Effector CD4-positive, alpha-beta T cell (primary cell): ENCODE measurements at places on chromosomes 4 and X.

GRCh38 chr4:175539498-175539897, 272.6 kb downstream of the GPM6A start:
- DNase-seq: no peak

DNA sequence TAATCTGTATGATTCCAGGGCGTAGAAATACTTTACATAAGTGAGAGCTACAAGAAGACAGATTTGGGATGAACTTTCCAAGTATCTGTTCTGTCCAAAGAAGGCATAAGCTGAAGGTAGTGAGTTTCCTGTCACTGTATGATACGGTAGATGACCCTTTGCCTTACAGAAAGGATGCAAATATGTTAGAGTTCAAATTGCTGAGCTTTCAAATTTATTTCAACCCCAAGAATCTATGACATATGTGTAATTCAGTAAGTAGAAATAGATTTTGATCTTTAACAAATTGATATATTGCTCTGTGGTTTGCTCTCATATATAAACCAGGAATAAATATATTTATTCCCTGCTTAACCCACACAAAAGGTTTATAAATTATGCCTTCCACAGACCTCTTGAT, 16.5 kb downstream of the DIPK2B start:
- DNase-seq: no peak

DNA sequence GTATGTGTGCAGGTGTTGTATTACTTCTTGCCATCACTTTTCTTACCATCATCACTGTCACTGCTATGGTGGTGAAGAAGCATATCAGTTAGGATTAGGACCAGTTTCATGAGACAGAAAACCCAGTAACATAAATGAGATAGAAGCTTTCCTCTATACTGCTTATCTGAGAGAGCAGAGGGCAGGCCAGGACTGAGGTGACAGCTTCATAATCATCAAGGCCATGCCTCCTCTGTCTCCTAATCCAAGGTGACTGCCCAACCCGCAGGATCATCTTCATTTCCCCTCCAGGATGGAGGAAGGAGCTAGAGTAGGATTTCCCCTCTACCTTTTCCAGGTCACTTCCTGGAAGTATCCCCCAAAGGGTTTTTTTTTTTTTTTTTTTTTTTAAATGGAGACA, 35.4 kb downstream of the TMEM131L start:
- DNase-seq: no peak

- no peak for DNase-seq
Observed at GRCh38 chr4:121669163-121669550, 27.6 kb downstream of the ANXA5 start.

DNA sequence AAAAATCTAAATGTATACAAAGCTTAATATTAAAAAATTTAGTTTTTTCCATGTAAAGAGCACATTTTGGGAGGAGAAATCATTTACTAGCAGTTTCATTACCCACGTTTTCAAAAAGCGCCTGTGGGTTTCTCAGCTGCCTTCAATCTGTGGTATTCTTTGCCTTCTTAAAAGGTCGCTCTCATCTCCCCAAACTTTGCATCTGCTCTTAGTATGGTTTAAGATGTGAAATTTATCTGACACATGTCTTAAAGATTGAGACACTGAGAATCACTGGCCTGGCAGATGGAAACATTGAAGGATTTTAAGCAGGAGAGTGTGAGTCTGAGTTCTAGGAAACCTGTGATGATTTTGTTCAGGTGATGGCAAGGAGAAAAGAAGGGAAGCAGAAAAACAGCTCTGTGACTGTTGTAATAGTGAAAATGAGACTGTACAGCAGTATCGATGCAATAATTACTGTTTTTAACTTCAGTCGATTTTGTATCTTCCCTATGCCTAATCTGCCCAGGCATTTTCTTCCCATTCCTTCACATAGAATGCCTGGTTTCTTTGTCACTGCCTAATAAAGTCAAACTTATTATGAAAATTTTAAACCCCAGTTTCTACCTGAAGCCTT, 75.9 kb downstream of the PAQR3 start:
- DNase-seq: no peak

GRCh38 chr4:5337731-5338130, 286.5 kb downstream of the STK32B start:
- no peak for DNase-seq

- DNase-seq: no peak
Observed at GRCh38 chr4:47075262-47075661, 43.9 kb downstream of the GABRB1 start.

GRCh38 chrX:107154787-107155620, 36.4 kb upstream of the RBM41 start:
- no peak for DNase-seq

DNA sequence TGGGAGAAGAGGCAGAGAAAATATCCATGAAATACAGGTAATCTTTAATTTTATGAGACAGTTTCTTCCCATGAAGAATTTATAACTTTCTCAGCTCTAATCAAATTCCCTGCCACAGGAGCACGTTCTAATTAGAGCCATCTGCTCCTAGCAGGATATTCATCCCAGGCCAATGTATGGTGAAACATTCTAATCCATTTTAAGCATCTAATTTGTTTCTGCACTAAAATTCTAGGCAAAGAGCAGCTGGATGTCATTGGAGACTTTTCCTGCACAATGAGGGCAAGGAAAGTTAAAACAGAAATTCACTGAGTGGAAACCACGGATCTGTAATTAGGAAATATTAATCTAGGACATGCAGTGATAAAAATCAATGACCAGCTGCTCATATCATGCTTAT, 107.7 kb upstream of the ZFP42 start:
- no peak for DNase-seq

- DNase-seq: no peak
Observed at GRCh38 chrX:40449956-40450706, 130.6 kb upstream of the ATP6AP2 start.

GRCh38 chr4:2247128-2248043, 5.5 kb upstream of the HAUS3 start:
- DNase-seq: no peak

DNA sequence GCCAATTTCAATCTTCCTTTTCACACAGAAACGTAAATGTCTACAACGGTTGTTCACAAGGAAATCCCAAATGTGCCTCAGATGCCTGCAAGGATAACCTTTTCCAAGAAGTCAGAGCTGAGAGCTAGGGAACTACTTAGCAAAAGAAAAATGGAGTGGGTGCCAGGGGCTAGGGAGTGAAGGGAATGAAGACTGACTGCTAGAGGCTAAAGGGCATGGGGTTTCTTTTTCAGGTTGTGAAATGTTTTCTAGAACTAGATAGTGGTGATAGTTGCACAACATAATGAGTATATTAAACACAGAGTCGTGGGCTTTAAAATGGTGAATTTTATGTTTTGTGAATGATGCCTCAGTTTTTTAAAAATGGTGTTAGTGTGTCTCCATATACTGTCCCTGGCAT, 53.4 kb downstream of the CD99L2 start:
- no peak for DNase-seq

GRCh38 chrX:69493766-69494165, 10.4 kb upstream of the NALF2 start:
- no peak for DNase-seq

- DNase-seq: no peak
Observed at GRCh38 chr4:7971881-7972500, 32.3 kb upstream of the AFAP1 start.

- DNase-seq: no peak
Observed at GRCh38 chr4:152304220-152304619, 231.7 kb downstream of the FBXW7 start.

- no peak for DNase-seq
Observed at GRCh38 chr4:158285429-158286216, 75.3 kb downstream of the TMEM144 start.
